ENCODE measurements at places on chromosomes 3 and 15.

DNA sequence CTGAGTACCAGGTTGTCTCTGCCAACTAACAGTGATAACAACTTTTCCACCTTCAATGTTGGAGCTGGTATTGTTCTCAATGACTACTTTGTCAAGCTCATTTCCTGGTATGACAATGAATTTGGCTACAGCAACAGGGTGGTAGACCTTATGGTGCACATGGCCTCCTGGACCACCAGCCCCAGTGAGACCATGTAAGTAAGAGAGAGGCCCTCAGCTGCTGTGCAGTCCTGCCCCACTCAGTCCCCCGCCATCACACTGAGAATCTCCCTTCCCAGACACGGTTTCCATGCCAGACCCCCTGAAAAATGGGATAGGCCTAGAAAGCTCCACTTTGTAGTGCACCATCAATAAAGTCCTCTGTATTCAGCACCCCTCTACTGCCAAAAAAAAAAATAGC, 56.1 kb downstream of the PIK3CB start:
- no peak for DNase-seq

- no peak for DNase-seq
These were observed 51.4 kb downstream of the FGD5 start for GRCh38 chr3:14869917-14870782.

DNA sequence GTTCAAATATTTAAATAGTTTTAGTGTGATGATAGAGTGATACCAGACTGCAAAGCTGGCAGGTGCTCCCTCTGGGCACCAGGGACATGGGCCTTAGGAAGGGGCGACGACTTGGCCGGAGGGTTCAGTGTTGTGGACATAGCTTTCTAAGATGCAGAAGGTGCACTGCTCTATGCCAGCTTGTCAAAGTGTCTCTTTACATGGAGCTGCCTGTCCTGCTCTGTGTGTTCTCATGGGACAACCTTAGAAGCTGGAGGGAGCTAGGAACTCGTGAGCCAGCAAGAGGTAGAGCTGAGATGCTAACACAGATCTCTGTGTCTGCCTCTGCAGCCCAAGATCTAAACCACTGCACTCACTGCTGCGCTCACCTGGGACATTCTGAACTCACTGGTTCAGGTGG, 77.8 kb downstream of the SENP2 start:
- DNase-seq = no peak

DNA sequence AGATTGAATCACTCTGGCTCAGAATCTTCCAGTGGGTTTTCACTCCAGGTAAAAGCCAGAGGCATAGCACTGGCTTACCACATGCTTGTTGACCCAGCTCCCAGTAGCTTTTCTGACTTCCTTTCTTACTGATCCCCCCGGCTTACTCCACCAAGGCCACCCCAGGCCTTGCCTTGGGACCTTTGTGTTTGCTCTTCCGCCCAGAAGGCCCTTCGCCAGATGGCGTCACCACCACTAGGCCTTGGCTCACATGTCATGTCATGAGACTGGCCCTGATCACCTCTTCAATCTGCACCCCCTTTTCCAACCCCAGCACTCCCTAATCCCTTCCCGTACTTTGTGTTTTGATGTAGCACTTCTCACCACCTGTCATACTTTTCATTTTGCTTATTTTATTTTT, 98.5 kb upstream of the UMPS start:
- no peak for DNase-seq

DNA sequence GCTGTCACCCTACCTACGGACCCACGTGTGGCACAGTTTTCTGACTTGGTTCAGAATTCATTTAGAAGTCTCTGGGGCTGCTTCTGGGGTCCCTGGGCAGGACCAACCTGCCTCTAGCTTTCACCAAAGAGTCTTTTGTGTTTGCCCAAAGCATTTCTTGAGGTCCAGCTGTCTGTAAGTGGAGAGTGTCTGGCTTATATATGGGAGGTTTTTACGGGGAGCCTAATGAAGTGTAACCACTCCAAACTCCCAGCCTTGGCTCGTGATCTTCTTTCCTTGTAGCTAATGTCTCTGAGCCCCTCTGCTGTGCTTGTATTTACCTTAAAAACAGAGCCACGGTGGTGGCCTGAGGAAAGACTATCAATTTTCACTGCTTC, 109.0 kb upstream of the CTDSPL start:
- no peak for DNase-seq

Data from iPS-NIHi11 (cell line).